Left lobe of liver (tissue), 2 donors: ENCODE measurements at places on chromosomes 7 and 10. TPM values are rescaled to one million over a fixed set of nuclear protein-coding genes. Genes with fewer than 3 reads are reported as not detected.

GRCh38 chr7:141157138-141157765, 83.4 kb downstream of the TMEM178B start:
- no peak for DNase-seq

- no peak for DNase-seq
Measured at GRCh38 chr10:81843042-81843441, 32.0 kb upstream of the NRG3 start.

- peak; percentile 27 for DNase-seq
Measured at GRCh38 chr7:51213618-51214017, 103.0 kb downstream of the COBL start.

- DNase-seq, result no peak
Measured at GRCh38 chr10:125397608-125398007, 237.2 kb upstream of the CTBP2 start.

- no peak for DNase-seq
Measured at GRCh38 chr10:91597197-91597881, 35.5 kb downstream of the PPP1R3C start.

DNA sequence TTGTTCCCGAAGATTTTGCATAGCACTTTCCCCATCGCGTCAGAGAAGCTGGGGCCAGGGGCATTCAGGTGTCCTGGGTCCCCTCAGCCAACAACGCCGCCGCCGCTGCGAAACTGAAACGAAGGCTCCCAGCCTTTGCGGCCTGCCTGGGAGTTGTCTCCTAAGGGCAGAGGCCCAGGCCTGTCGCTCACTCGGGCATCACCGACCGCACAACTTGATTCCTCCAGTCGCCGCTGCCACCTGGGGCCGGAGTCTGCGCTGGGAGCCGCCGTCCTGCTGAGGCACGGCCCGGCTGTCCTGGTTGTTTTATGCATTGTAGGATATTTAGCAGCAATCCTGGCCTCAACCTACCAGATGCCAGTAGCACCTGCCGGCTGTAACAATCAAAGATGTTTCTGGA, 22.0 kb downstream of the ZSCAN25 start:
- DNase-seq, result no peak

- no peak for DNase-seq
Measured at GRCh38 chr7:76260171-76260703, 42.2 kb upstream of the HSPB1 start.

Gene ALOX5
- 4.8 TPM for total RNA-seq

DNA sequence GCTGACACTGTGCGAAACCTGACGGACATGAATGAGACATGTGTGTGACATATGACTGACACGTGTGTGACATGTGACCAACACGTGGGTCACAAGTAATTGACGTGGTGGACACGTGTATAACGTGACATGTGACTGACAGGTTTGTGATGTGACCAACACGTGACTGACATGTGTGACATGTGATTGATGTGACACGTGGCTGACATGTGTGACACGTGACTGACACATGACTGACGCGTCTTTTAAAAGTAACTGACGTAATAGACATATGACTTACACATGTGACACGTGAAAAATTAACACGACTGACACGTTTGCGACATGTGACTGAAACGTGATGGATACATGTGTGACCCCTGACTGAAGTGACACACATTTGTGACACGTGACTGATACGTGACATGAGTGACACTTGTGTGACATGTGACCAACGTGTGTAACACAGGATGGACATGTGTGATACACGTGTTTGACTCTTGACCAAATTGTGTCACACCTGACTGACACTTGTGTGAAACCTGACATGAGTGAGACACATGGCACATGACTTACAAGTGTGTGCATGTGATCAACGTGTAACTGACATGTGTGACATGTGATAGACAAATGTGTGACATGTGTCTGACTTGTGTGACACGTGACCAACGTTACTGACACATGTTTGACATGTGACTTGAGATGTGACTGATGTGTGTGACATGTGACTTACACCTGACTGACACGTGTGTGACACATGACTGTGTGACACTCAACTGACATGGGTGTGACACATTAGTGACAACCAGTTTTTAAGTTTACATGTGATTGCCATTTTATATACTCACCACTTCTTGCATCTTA, 56.9 kb downstream of the ZNF92 start:
- DNase-seq, result no peak

- no peak for DNase-seq
Measured at GRCh38 chr10:62985807-62986600, 147.1 kb upstream of the NRBF2 start.

Gene LBX1
- total RNA-seq, result not detected

DNA sequence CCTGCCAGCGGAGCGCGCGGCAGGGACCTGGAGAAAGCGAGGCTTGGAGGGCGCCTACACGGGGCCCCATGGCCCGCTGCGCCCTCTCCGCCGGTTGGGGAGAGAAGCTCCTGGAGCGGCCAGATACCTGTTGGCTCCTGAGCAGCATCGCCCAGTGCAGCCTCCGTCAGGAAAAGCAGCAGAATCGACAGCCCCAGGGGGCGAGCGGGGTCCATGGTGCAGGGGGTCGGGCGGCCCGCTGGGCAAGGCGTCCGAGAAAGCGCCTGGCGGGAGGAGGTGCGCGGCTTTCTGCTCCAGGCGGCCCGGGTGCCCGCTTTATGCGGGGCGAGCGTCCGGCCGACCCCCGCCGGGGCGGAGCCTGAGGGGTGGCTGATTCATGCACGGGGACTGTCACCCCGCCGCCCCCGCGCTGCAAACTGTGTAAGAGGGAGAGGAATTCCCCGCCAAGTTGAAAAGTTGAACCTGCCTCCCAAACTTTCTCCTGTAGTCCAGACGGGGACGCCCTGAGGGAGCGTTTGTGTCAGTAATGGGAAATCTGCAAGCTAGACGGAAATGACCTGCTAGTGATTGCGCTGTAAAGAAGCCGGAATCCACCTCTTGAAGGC, at the start of gene TFPI2:
TSS of gene TFPI2 (minus strand) at position 290 of the 605 bp plus-strand sequence. CDS start at position 215, 75 bp downstream.
- no peak for DNase-seq

GRCh38 chr7:111261496-111261895, 170.6 kb downstream of the LRRN3 start:
- DNase-seq, result no peak

GRCh38 chr7:155785536-155785935, 26.7 kb downstream of the SHH start:
- no peak for DNase-seq

GRCh38 chr10:69885379-69886013, 83.8 kb downstream of the COL13A1 start:
- no peak for DNase-seq

Gene OGDHL
- 88.9 TPM for total RNA-seq

DNA sequence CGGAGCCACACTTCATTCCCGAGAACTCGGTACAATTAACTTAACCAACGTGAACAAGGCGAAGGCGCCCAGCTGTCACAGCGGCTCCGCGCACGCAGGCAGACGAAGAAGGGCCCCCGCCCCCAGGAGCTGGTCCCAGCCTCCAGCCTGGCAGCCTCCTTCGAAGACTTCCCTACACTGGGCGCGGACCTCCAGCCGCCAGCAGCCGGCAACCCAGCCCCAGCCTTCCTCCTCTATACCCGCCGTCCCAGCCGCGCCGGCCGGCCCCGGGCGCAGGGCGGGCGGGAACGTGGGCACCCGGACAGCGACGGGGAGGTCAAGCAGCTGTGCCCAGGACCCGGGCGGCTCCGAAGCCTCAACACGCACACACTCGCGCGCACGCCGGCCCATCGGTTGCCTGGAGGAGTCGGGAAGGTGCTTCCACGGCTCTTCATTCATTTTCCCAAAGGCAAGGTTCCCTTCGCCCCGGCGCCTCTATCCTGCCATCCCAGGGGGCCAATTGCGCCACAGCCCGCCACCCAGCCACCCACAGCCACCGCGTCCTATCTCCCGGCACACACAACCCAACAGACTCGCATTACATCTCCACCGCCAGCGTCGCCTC, 1.6 kb downstream of the CHST15 start:
- no peak for DNase-seq

DNA sequence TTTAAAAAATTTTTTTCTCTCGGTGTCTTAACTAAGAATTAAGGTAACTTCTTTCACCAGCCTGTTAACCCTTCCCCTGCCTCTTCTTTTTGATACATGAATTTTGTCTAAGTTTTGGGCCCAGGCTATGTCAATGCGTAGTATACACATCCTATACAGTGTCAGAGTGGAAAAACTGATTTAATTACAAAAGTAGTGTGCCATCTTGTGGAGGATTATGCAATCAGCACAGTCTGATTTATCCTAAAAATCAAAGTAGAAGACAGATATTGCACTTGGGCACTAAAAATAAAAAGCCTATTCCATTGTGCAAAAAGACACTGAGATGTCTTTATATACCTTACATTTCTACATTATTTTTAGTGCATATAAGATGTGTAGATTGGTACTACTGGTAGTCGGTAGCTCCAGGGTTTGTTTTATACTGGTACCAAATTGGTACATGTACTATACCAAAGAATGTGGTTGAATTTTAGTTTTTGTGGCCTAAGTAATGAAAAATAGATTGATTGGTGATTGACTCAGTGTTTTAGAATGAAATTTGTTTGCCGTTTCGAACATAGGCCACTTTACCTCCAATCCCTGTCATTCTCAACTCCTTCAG, 96.6 kb downstream of the MKLN1 start:
- no peak for DNase-seq

GRCh38 chr10:33376476-33376875, 42.0 kb upstream of the NRP1 start:
- no peak for DNase-seq

DNA sequence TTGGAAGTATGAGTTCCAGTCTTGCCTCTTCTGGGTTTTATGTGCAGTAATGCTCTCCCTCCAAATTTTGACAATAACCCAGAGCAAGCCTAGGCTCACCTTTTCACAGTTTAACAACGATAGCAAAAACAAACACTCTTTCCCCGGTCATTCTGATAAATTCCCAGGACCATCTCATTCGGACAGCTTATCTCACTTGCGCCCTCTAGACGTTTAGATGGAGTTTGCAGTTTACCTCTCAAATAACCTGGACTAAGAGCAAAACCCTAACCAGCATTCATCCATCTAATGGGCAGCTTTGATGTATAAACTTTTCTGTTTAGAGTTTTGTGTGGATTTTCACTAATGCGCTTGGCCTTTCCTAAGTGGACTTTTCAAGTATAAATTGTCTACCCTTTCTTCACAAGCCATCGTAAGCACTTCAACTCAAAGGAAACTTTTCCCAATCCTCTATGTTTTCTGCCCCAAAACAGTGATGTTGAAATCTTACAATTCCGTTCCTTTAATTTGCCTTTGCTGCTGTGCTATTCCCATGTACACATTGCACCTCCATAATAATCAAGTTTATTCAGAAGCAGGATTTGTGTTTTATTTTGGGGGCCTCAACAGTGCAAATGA, 114.9 kb downstream of the HDAC9 start:
- no peak for DNase-seq

DNA sequence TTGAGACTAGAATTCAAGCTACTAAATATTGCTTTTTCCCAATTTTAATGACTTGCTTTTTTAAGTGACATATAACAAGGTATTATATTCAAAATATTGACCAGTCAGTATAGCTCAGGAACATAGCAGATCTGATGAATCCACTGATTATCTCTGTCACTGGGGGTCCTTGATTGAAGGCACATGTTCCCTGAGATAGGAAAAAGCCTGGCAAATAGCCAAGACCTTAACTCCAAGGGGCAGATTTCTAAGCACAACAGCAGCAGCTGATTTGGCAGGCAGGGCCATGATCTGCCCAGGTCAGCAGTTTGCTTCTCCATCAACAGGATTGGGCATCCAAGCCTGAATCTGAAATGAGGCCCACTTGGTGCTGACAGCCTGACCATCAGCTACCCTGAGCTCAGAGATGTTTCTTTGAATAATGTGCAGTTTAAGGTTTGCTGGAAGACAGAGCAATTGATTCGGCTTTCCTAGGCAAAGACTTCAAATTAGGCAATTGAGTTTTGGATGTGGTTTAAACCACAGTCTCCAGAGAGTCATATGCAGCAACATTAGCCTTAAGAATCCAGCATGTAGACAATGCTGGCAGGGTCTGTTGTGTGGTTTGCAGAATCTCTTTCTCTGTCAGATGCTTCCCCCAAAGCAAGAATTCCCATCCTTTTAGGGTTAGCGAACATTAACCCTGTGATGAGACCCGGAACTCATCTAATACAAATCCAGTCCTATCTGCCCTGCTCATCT, 352.6 kb downstream of the ADRA2A start:
- no peak for DNase-seq

DNA sequence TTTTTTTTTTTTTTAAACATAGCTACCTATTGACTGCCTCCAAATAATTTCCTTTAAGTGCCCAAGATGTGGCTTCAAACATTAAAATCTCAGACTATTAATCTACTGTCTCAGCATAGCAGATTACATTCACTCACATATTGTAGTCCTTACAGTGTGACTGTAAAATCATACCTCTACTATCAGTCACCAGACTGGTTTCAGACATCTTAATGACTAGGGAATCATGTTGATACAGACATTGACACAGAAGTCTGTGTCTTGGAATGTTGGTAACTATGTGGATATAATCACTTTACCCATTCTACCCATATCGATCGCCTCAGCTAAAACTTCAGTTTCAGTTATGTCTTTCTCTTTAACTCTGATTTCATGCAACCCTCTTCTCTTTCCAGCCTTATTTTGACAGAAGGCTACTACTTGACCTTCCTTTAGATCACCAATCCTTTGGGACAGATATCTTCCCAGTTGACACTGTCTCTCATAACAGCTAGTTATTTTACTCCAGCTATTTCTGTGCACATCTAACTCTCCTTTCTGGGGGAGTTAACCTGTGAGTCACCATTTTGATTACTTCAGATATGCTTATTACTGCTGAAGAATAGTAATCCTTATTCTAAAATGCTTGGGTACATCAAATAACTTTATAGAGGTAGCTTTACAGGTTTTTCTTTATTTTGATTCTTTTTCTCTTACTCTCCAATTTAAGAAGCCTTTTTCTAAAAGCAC, 7.0 kb downstream of the TNKS2 start:
- no peak for DNase-seq

- no peak for DNase-seq
Measured at GRCh38 chr7:118039963-118040489, 143.9 kb upstream of the LSM8 start.

Gene CARD11
- 0.63 TPM for total RNA-seq

Gene CCDC172
- not detected for total RNA-seq

- DNase-seq, result no peak
Measured at GRCh38 chr7:141785706-141786552, 4.1 kb upstream of the TAS2R5 start.

GRCh38 chr7:155188357-155188756, 109.3 kb upstream of the INSIG1 start:
- no peak for DNase-seq

Gene GATA3
- 0.88 TPM for total RNA-seq
